ENCODE measurements at places on chromosomes 11 and 22. TPM values are rescaled to one million over a fixed set of nuclear protein-coding genes. Genes with fewer than 3 reads are reported as not detected.

The IL10RA gene
- 41.1 TPM for total RNA-seq

GRCh38 chr11:98307827-98308491 lies 712.8 kb upstream of the CNTN5 start:
- DNase-seq: peak; percentile 2

GRCh38 chr11:57476047-57476756 lies 15.9 kb downstream of the RTN4RL2 start:
- DNase-seq: peak; percentile 46

- DNase-seq: no peak
Measured at GRCh38 chr11:134802116-134802515, 390.1 kb upstream of the B3GAT1 start.

GRCh38 chr22:31449506-31449905 lies 40.1 kb downstream of the EIF4ENIF1 start:
- no peak for DNase-seq

DNA sequence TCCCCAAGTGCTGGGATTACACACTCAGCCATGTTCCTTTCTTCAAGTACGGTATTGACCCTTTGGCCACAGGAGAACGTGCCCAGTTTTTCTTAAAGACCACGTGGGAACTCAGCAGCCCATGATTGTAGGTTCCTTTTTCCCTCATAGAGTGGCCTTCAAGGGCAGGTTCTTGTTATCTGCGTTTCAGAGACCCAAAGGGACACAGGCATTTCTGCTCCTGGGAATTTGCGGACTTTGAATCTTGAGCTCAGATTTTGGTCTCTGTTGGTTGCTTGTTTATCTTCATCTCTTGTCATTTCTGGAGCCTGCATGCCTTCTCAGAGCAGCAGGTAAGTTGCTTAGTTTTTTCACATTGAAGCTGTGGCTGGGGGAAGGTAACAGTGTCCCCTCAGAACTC lies 12.0 kb downstream of the MARK2 start:
- DNase-seq: no peak

- DNase-seq: no peak
Measured at GRCh38 chr22:23835484-23836144, 3.2 kb downstream of the DERL3 start.

- no peak for DNase-seq
Measured at GRCh38 chr11:102079625-102080024, 30.6 kb upstream of the YAP1 start.

- DNase-seq: no peak
Measured at GRCh38 chr11:128563942-128564641, 23.3 kb downstream of the ETS1 start.

GRCh38 chr22:49514641-49515040 lies 313.0 kb downstream of the BRD1 start:
- DNase-seq: no peak

- DNase-seq: no peak
Measured at GRCh38 chr11:118536726-118537125, 5.7 kb downstream of the TMEM25 start.

DNA sequence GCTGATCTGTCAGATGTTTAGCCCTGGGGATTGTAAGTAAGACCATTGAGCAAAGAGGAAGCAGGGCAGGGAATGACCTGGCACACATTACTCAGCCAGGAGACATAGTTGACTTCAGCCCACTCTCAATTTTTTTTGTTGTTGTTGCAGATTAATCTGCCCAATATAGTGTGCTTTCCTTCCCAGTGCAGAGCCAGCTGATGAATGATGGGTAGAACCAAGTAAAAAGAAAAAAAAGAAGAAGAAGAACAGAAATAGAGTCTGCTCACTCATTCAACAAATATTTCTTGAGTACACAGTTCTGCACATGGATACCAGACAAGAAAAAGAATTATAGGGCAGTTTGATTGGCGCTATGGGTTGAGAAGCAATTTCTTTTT lies 292.7 kb downstream of the ETS1 start:
- DNase-seq: no peak

The SLC6A5 gene
- not detected for total RNA-seq

- no peak for DNase-seq
Measured at GRCh38 chr11:45850446-45850845, 3.2 kb downstream of the CRY2 start.

The ARHGAP20 gene
- total RNA-seq: 5.2 TPM

DNA sequence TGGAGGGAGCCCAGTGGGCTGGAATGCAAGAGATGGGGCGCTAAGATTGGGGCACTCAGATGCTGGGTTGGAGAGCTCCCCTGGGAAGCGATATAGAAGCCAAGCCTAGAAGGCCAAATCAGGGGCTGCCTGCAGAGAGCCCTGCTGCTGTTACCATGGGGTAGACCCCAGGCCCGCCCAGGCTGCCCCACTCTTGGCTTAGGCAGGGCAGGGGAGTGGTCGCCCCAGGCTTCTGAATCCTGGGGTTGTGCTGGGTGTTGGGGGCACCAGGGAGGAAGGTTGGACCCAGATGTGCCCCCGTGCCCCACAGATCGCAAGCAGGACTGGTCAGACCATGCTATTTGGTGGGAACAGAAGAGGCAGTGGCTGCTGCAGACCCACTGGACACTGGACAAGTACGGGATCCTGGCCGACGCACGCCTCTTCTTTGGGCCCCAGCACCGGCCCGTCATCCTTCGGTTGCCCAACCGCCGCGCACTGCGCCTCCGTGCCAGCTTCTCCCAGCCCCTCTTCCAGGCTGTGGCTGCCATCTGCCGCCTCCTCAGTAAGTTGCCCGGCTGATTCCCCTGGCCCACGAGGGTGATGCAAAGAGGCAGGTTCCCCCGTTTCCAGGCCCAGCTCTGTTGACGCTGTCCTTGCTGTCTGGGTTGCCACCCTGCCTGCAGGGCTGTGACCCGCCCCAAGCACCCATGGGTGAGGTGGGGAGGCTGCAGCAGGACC lies 3.9 kb downstream of the FERMT3 start:
- DNase-seq: no peak

The TKFC gene
- total RNA-seq: 35.2 TPM

- no peak for DNase-seq
Measured at GRCh38 chr11:108617055-108617454, 23.5 kb upstream of the EXPH5 start.

The SHANK3 gene
- 17.1 TPM for total RNA-seq

DNA sequence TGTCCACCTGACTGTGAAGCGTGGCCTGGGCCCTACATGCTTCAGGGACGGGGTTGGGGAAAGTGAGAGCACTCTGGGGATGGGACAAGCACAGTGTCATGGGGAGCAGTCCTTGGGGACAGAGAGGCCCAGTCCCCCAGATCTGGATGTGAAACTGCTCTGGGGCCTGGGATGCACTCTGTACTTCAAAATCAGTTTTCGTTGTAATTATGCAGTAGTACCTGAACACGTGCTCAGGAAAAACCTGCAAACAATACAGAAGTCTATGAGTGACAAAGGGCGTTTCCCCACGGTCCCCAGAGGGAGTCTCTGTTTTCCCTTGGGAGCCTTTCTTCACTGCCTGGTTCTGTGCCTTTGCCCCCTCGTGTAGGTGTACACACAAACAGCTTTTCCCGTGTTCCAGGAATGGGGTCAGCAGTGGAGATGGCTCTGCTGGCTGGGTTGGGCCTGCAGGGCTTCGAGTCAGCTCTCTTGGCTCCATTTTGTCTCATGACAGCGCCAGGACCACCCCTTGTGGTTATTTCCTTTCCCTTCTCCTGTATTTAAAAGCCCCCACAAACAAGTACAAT lies 5.2 kb upstream of the TNFRSF13C start:
- DNase-seq: no peak

GRCh38 chr22:37752189-37753087 lies 55.3 kb upstream of the GCAT start:
- DNase-seq: peak; percentile 49

DNA sequence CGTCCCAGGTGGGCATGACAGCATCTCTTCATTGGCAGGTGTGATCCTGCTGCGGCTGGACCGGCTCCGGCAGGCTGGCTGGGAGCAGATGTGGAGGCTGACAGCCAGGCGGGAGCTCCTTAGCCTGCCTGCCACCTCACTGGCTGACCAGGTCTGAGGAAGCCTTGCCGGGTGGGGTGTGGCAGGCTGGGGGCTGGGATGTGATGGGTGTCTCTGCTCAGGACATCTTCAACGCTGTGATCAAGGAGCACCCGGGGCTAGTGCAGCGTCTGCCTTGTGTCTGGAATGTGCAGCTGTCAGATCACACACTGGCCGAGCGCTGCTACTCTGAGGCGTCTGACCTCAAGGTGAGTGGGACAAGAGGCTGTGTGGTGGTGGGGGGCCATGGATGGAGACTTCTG lies 3.5 kb downstream of the LARGE2 start:
- DNase-seq: no peak

- peak; percentile 12 for DNase-seq
Measured at GRCh38 chr22:49629586-49630447, 197.9 kb downstream of the BRD1 start.

The PRG2 gene
- 0.68 TPM for total RNA-seq

All from lung (tissue), 17 donors.